ENCODE measurements at places on chromosomes 2 and 18.

- DNase-seq: no peak
These were observed 126.9 kb upstream of the CTDP1 start for GRCh38 chr18:79552696-79553095.

GRCh38 chr2:218282173-218282991, 9.9 kb downstream of the TMBIM1 start:
- DNase-seq: no peak

GRCh38 chr2:5465859-5466258, 226.3 kb upstream of the SOX11 start:
- DNase-seq: no peak

DNA sequence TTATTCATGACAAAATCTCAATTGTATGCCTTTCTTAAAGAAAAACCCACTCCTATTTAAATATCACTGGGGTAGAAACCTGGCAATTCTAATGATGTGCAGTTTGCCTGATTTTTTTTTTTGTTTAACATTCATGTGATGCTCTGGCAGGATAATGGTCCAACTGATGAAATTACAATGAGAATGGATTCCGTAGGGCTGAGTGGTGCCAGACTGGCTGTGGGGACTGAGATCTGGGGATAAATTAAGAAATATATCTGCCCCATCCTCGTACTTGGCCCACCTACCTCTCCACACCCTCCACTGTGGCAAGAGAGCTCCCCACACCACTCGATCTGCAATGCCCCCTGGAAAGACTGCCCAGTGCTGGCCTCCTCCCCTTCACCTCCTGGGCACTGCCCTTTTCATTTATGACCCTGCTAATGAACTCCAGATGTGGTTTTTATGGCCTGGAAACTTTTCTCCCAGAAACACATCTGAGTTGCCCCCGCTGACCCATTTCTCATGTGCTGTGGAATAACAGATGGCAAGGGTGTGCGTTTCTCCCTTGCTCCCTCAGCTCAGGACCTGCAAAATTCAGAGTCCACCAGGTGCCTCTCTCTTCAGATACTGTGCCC, 33.0 kb upstream of the RPL37A start:
- DNase-seq: no peak

- no peak for DNase-seq
These were observed 72.5 kb upstream of the SMAD2 start for GRCh38 chr18:48002933-48003365.

- DNase-seq: no peak
These were observed 297.0 kb upstream of the NXPH2 start for GRCh38 chr2:139077099-139077737.

GRCh38 chr2:43605851-43606250, 10.0 kb upstream of the THADA start:
- DNase-seq: no peak

DNA sequence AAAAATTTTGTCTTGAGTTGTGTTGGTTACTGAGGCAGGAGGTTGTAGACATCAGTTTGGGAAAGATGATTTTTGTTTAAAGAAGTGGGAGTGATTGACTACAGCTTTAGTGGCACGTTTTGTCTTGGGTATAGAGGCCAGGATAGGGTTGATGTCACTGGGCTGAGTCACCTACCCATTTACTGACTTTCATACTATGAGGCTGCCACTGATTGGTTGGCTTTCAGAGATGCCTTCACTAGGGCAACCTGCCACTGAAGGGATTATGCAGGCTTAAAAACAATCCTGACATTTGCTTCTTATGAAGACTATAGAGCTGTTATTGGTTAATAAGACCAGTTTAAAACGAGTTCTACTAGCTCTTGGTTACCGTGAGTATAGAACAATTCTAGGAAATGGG, 479.1 kb downstream of the SOX11 start:
- no peak for DNase-seq

- no peak for DNase-seq
These were observed 17.5 kb upstream of the FAHD2A start for GRCh38 chr2:95384854-95385569.

- no peak for DNase-seq
These were observed 61.9 kb upstream of the CREB1 start for GRCh38 chr2:207467716-207468347.

GRCh38 chr18:32208577-32208976, 18.7 kb downstream of the MEP1B start:
- no peak for DNase-seq

GRCh38 chr18:79851950-79852349, 54.2 kb downstream of the KCNG2 start:
- no peak for DNase-seq

- no peak for DNase-seq
These were observed 99.0 kb downstream of the SNTG2 start for GRCh38 chr2:1049691-1050090.

GRCh38 chr18:849021-849420, 37.0 kb upstream of the YES1 start:
- DNase-seq: no peak

DNA sequence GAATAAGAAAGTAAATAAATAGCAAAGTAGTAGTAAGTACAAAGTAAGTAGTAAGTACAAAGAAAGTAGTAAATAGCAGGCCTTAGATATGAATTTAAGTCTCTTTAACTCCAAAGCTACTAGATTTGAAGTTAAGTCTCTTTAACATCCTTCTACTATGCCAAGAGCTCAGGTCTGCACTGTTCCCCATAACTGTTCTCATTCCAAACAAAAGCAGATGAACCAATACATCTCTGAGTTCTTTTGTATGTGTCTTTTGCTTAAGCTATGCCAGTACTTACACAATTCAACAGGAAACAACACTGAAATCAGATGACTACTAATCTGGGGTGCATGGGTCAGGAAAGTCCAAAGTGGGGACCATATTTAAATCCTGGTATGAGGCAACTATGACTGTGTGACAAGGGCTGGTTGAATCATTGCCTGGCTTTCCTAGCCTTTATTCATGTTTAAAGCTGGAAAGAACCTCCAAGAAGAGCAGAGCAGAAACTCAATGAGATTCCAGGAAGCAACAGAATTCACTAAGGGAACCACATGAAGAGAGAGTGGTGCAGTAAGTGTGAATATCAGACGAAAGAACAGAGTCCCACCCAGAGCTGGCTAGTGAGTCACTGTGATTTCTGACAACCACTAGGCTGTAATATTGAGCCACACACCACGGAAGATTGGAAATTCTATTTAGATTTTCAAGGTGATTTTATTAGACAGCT, 51.0 kb upstream of the CYP26B1 start:
- no peak for DNase-seq

DNA sequence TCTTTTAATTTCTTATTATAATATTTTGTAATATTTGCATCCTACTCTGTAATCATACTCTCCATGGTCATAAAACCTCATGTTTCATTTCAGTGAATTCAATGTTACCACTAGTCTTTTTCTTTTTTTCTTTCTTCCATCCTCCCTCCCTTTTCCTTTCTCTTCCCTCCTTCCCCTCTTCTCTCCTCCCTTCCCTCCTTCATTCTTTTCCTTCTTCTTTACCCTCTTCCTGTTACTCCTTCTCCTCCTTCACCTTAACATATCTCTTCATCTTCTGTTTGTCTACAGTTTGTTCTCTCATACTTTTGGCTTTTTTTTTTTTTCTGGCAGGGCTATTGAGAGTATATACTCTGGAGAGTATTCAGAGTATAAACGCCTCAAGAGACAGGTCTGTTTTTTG, 491.6 kb upstream of the ID2 start:
- DNase-seq: no peak

GRCh38 chr2:65514555-65515195, 82.3 kb upstream of the SPRED2 start:
- no peak for DNase-seq

DNA sequence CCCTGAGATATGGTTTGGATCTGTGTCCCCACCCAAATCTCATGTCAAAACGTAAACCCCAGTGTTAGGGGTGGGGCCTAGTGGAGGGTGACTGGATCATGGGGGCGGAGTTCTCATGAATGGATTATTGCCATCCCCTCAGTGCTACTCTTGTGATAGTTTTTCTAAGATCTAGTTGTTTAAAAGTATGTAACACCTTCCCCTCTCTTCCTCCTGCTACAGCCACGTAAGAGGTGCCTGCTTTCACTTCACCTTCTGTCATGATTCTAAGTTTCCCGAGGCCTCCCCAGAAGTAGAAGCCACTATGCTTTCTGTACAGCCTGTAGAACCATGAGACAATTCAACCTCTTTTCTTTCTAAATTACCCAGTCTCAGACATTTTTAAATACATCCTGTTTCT, 16.9 kb downstream of the PUM2 start:
- no peak for DNase-seq

- DNase-seq: no peak
These were observed 16.7 kb downstream of the DNMT3A start for GRCh38 chr2:25324905-25325592.

DNA sequence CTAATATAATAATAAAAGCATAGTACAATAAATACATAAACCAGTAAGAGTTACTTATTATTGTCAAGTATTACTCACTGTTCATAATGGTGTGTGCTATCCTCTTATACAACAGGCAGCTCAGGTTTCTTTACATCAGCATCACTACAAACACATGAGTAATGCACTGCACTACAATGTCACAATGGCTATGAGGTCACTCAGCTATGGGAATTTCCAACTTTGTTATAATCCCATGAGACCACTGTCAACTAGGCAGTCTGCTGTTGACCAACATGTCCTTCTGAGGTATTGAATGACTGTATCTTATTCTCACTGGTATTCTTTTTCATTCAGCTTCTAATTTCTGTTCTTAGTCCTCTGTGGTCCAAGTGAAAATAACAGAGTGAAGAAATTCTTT, 250.4 kb upstream of the DSEL start:
- DNase-seq: no peak
